ENCODE measurements at places on chromosomes 2 and 18.

DNA sequence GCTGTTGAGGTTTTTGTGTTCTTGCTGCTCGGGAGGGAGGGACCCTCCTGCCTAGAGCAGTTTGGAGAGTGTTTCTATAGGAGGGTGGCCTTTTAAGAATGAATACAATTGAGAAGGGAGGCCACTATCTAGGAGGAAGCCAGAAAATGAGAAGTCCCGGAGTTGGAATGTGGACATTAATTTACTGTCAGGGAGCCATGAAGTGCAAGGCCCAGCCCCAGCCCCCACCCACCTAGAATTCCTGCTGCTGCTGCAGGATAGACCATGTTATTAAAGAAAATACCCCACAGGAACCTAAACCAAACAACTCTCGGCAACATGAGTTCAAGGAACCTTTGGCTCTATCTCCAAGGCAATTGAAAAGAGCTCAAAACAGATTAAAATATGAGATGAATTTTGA is 46.0 kb downstream of the ZBTB7C start:
- no peak for DNase-seq

DNA sequence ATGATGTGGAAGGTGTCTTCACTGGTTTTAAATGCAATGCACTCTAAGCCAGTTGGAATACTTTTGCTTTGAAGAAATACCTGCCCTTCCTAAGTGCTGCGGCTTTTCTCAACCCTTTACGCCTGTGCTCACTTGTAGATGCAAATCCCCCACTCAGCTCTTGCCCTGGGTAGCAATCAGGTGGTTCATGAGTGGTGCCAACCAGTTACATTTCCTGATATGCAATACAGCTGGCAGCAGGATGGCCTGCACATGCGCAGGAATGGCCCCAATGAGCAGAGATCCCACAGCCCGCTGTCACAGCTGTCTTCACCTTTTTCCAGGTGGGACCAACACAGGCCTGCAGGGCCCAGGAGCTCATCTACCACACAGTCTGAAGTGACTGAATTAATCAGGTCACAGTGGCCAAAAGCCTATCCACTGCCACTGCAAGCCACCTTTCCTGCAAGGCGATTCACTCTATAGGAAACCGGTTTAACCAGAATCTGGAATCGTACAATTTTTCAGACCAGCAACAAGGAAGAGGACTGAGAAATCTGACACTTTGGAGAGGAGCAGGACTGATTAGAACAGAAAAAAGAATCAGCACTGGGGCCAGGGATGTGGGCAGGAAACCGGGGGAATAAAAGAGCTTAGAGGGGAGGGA is 247.8 kb downstream of the MYT1L start:
- DNase-seq = no peak

GRCh38 chr2:172513935-172514586 is 41.8 kb upstream of the PDK1 start:
- DNase-seq = no peak

DNA sequence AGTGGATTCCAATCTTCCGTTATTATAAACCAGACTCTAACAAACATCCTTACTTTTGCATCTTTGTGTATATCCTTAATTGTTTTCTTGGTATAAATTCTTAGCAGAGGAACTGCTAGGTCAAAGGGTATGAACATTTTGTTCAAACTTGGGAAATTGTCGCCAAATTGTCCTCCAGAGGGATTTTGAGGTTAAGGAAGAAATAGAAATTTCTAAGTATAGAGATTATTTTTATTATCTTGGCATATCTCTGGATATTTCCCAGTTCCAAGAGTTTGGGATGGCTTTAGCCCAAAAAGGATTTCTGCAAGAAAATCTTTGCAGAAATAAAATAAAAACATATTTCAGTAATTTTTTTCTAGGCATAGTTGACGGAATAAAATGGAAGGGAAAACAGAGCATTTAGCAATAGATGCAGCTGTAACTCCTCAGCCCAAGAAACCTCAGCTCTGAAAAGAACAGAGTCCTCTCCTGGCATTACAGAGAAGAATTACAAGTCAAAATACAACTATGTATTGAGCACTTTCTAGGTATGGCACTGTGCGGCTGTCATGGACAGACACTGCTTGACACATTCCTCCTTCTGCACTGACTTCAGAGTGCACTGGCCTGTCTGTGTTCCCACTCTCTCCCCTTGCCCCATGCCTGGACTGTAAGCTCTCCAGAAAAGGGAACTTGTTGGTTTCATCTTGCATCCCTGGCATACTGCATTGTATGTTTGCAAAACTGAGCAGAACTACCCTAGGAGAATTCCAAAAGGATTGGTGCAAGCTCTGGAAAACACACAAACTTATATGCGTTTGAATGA is 117.3 kb upstream of the STON1 start:
- peak; percentile 13 for DNase-seq

DNA sequence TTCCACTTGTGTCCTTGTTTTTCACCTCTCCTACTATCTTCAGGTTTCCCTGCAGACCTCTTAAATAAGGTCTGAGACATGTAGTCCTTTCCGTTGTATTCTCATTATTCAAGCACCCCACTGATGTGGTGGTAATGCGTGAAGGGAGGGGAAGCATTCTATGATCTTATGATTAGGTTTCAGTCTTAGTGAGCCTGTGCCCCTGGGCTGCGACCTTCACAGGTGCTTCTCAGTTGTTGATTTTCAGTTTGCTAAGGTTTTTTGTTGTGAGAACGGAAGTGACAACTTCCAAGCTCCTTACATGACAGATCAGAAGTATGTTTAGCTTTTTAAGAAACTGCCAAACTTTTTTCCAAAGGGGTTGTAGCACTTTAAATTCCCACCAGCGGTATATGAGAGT is 41.3 kb downstream of the VPS54 start:
- no peak for DNase-seq

DNA sequence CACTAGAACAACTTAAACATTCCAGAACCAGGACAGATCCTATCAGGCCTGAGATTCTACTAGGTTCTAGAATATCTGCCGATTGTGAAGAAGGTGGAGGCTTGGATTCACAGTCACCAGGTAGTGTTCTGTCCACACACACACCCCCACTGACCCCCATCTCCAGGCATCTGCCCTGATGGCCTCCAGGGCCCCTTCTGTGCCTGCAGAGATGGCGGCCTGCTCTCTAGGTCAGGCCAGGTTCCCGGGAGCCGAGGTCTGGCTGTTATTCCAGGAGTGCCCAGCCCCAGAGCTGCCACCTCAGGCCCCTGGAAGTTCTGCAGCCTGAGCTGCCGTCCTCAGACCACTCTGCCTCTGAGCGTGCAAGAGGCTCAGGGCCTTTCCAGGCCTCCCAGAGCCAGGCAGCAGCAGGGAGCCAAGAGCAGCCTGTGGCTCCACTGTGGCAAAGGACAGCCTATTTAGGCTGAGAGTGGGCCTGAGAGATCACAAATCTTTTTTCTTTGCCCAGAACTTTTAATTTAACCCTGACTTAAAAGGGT is 96.2 kb upstream of the ASAP2 start:
- DNase-seq = no peak

Measured in choroid plexus epithelial cell (primary cell).